ACHN (cell line): ENCODE measurements at places on chromosomes 5 and 9.
A peak's percentile ranks its signal among the peaks of the same experiment; 100 is the strongest.

GRCh38 chr9:13324988-13325387 is 45.5 kb upstream of the MPDZ start:
- peak; percentile 7 for DNase-seq

- no peak for DNase-seq
Observed at GRCh38 chr9:89514337-89514736, 16.4 kb upstream of the SEMA4D start.

- DNase-seq = no peak
Observed at GRCh38 chr9:113564498-113565237, 101.1 kb downstream of the RGS3 start.

DNA sequence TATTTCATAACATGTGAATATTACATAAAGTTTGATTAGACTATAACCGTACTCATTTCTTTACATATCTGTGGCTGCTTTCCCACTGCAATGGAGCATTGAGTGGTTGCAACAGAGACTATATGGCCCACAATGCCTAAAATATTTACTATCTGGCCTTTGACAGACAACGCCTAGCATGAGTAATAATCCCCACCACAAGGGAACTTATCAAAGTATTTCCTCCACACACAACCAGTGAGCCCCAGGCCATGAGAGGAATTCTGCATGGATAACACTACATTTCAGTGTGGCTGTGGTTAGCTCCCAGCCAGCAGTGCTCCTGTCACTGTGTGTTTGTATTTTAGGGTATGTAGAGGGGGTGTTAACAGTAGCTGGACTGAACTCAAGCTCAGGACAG is 54.8 kb downstream of the FAM81B start:
- peak; percentile 50 for DNase-seq

DNA sequence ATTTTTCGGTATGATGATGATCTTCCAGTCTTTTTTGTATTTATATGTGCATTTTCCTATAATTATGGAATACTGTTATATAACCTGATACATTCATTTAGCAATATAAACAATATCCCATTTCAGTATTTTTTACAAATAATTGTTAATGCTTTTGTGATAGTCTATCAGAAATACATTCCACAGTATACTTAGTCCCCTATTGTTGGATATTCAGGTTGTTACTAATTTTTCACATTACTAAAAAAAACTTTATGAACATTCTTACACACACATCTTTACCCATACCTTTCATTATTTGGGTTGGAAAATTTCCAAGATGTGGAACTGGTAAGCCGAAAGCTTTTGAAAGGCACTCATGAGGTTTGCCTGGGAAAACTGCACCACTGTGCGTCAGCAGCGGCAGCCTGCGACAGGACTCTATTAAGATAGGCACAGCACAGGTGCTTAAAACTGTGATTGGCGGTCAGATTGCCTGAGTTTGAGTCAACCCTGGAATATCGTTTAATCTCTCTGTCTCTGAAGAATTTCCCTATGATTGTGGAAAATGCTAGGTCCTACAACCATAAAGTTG is 147.5 kb upstream of the ERCC6L2 start:
- no peak for DNase-seq

GRCh38 chr5:53411388-53411787 is 69.0 kb upstream of the FST start:
- no peak for DNase-seq

DNA sequence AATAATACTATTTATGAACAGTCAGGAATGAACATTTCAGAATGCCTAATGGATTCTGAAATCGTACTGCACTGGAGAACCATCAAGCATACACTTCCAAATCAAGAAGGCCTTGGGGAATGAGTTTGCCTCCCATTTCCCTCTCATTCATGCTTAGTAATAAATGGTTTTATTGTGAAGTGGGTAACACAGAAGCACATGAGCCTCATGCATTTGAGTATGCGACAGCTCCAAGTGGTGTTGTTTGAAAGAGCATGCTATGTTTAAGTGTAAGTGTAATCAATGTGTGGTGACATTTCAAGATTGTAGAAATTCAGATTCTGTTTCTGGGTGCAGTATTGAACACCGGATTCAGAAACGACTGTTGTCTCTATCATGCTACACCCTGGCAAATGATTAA is 60.0 kb downstream of the SGCD start:
- DNase-seq = no peak

- no peak for DNase-seq
Observed at GRCh38 chr5:154320224-154321089, 125.3 kb upstream of the SAP30L start.
